ENCODE measurements at places on chromosomes 16 and 17.

- DNase-seq = no peak
Measured at GRCh38 chr17:33475594-33475993, 182.5 kb upstream of the ASIC2 start.

- no peak for DNase-seq
Measured at GRCh38 chr16:47928008-47928407, 227.8 kb downstream of the ABCC12 start.

DNA sequence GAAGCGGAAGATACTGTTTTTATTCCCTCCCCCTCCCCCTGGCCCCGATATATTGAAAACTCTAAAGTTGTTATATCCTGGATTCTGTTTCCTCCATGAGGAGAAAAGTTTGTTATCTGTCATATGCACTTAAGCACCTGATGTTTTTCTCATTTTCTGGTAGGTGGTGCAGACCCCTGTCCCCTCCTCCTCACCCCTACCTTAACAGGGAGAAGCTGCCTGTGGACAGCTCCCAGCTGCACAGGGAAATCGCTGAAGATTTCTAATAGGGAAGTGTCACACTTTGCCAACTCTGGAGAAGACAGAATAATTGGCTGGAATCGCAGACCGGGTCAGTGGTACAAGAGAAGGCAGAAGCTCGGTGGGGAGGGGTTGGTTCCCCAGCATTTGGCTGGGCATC is 45.3 kb upstream of the TOB1 start:
- no peak for DNase-seq

DNA sequence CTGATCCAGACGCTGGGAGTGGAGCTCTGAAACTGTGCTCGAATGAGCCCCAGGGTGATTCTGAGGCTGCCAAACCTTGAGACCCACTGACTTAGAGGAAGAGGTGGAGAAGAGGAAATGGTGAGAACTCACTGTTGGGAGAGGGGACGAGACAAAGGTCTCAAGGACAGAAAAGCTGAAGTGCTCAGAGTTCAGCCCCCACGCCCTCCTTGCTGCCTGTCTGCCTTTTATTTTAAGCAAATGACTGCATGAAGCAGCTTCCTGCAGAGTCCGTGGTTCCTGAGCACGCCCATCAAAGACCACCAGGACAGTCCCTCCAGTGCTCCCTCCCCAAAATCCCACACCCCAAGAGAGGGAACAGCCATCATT is 20.4 kb downstream of the COTL1 start:
- no peak for DNase-seq

DNA sequence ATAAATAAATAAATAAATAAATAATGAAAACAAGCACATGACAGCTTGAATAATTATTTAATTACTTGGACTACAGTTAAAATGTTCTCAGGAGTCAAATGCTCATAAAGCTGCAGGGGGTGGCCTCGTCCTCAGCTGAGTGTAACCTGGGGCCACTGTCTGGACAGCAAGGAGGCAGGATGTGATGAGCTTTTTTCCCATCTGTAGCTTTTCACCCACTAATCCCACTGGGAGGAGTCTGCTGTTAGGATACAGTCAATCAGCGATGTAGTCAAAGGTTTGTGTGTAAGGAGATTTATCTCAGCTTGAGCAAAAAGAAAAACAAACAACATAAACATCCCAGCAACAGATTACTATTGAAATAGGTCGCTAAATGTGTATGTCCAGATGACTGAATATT is 22.5 kb downstream of the ZCCHC14 start:
- no peak for DNase-seq

Data from smooth muscle cell of the brain vasculature (primary cell).